ENCODE measurements at places on chromosomes 13 and 19.

GRCh38 chr13:29587645-29588044, 7.8 kb downstream of the SLC7A1 start:
- DNase-seq, result no peak

- no peak for DNase-seq
These were observed 698.8 kb downstream of the UQCRFS1 start for GRCh38 chr19:28514166-28514565.

- no peak for DNase-seq
These were observed 23.9 kb upstream of the OXGR1 start for GRCh38 chr13:97018029-97018819.

DNA sequence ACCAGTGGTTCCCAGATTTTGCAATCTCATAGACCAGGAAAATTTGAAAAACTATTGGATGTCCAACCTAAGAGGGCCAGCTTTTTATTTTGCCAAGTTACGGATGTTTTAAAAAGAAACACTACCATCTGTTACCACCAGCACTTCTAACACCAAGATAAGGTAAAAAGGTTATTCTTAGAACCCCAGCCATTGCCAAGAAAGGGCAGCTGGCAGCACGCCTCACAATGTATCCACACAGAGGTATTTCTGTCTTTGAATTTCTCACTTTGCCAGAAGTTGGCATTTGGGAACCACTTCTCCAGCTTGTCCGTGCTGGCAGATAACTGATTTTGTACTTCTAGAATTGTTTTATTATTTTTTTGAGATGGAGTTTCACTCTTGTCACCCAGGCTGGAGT, 28.7 kb downstream of the CAPN12 start:
- DNase-seq, result no peak

- no peak for DNase-seq
These were observed 61.8 kb downstream of the MRPL57 start for GRCh38 chr13:21238267-21238666.
